ENCODE measurements at places on chromosomes 3 and 15.

DNA sequence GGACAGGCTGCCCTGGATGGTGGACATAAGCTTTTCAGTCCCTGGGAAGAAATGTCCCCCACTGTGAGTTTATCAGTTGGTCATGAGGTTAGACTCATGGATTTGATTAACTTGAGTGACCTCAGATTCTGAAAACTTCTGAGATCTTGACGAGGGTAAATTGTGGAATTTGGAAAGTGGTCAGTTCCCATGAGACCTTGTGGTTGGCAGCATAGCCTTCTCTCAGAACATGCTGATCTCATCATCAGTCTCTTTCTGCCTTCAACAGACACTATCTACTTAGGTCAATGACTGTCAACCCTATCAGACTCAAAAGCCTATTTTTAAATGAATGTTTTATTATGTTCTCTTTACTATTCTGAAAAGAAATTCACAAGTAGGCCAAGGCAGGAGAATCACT is 45.6 kb upstream of the NDUFB4 start:
- no peak for DNase-seq

- DNase-seq: no peak
Measured at GRCh38 chr3:102733791-102734563, 299.2 kb downstream of the ZPLD1 start.

- DNase-seq: no peak
Measured at GRCh38 chr3:36991923-36992805, 767 bp downstream of the EPM2AIP1 start.

DNA sequence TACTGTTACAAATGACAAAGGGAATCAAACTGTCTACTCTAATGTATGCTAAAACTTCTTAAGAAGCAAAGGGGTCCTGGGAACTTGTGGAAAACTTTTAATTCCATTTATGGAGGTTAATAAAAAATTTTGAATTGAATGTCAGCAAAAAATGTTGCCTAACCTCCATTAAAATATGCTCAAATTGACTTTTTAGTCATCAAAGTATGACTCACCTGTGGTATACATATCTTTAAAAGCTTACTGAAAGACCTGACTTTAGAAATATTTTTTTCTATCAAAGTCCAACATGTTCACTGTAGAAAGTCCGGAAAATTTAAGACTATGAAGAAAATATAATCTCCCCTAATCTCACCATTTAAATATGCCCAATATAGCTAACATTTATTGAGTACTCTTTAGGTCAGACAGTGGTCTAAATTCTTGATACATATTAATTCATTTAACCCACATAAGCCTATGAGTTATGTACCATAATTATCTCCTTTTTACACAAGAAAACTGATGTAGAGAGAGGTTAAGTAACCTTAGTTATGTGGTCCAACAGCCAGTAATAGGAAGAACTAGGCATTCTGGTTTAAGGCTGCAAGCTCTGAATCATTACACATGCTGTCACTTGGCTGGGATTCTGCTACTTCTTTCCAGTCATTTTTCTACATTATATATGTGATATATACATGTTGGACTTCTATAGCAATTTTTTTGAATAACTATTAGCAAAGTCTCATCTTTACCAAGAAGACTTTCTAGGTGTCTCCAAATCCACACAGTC is 83.6 kb downstream of the PDZRN3 start:
- DNase-seq: no peak

DNA sequence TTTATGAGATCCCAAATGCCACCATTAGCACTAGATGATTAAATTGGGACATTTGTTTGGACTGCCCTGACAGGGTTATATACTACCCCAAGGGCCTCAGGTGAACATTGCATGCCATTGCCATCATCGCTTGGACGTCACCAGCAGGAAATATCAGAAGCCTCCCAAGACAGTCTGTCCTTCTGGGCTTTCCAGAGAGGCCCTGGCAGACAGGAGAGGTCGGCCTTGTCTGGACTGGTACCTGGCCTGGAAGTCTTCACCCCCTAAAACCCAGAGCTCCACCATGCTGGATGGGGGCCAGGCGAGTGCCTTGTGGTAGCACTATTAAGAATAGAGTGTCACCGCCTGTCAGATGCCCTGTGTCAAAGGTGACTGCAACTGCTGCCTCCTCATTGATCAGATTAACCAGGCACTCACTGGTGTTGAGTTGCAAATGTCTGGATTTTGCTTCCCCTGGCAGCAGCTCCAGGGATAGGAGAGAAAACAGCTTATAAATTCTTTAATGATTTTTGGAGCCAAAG is 324.1 kb upstream of the RASGRP1 start:
- DNase-seq: no peak

GRCh38 chr3:170154084-170154483 is 27.4 kb downstream of the PHC3 start:
- no peak for DNase-seq

- DNase-seq: no peak
Measured at GRCh38 chr15:100131321-100132224, 210.2 kb downstream of the ADAMTS17 start.

All from midbrain (tissue), 1 donor.